KBM-7 (cell line): ENCODE measurements at places on chromosomes 1 and 21.

DNA sequence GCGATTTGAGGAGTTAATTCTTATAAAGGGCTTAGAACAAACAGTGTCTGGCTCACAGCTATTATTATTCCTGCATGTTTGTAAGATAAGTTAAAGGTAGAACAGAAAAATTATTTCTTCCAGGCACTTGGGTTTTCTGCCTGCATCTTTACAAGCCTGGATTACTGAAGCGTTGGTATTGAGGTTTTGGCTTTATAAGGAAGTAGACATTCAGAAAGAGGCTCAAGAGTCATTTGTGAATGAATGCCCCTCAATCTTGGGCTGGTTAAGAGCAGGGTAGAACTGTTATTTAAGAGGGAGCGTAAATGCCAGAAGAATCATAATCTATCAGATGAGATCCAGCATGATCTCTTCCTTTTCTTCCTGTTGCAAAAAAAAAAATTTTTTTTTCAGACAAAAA is 77.3 kb upstream of the ARID1A start:
- peak; percentile 57 for DNase-seq

DNA sequence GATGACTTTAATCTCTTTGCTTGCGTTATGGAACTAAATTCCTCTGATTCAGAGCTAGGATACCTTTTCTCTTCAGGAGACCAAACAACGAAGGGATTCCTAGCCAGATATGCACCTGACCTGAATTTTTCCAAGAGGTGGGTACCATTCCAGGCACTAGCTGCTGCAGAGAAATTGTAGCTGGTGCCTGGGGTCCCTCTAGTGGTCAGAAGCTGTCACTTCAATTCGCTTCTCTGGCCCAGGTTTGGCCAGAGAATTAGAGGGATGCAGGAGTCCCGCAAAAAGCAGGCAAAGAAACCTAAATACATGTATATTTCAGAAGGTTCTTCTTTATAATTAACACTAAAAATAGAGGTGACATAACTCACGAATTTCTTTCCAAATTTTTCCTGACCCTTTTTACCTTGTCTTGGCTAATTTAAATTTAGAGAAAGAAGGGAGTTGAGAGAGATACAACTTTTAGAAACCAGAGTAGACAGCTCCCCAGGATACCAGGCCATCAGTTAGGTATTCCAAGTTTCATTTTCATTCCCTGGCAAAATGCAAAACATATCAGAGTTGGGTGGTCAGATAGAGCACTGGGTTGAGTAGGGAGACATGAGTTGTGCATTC is 9.6 kb downstream of the ACKR1 start:
- peak; percentile 49 for DNase-seq

DNA sequence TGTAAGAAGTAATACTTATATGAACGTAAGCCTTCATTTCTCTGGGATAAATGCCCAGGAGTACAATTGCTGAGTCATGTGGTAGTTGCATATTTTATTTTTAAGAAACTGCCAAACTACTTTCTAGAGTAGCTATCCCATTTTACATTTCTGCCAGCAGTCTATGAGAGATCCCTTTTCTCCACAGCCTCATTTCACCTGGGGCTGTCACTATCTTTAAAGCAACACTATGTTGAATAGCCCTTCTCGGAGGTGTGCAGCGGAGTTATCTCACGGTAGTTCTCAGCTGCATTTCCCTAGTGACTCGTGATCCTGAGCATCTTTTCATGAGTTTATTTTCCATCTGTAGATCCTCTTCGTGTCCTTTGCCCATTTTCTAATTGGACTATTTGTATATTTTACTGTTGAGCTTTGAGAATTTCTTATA is 93.4 kb downstream of the ADARB1 start:
- DNase-seq: no peak

DNA sequence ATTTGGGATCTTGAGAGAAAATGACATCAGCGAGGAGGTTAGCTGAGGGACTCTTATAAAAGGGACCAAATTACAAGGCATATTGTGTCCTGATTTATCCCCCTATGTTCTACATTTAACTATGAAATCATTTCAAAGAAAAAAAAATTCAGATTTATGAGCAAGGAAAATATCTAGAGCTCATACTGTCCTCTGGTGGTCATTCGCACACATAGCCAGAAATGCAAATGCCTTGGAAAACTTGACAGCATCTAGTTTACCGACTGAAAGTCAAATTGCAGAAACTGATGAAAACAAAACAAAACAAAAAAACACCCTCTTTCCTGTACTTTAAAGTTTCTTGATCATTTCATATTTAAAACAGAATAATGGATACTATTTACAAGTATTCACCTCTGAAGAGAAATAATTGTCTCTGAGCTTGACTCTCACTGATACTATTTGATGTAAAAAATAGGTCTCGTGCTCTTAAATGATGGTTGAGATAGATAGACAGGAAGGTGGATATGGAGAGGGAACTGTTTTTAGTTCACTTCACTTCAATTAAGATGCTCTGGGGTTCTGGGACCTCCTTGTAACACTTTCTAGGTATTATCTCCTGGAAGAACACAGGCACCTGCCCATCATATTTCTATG is 253.8 kb downstream of the PCP4 start:
- DNase-seq: peak; percentile 15
